ENCODE measurements at places on chromosomes 4 and X.

DNA sequence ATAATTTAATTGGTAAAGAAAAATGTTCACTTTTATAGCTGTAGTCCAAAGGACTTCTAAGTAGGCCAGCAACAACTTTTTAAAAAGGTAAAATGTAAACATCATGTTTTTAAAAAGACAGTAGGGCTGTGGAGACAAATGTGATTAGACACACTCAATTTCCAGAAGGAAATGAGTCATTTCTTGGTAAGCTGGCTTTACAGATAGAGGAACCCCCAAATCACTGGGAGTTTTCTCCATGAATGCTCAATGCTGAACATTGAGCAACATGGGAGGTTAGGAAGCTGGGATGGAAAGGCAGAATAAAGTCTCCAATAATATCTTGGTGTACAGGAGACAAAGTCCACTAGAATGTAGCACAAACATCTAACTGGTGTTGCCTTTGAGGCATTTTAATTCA lies 121.3 kb downstream of the NWD2 start:
- DNase-seq: no peak

GRCh38 chr4:125484912-125485311 lies 170.2 kb downstream of the FAT4 start:
- no peak for DNase-seq

- DNase-seq: no peak
Observed at GRCh38 chrX:116824785-116825184, 362.0 kb upstream of the CT83 start.

GRCh38 chrX:71581210-71581609 lies 3.0 kb downstream of the GCNA start:
- DNase-seq: no peak

- DNase-seq: no peak
Observed at GRCh38 chrX:154074199-154074598, 23.3 kb downstream of the MECP2 start.

DNA sequence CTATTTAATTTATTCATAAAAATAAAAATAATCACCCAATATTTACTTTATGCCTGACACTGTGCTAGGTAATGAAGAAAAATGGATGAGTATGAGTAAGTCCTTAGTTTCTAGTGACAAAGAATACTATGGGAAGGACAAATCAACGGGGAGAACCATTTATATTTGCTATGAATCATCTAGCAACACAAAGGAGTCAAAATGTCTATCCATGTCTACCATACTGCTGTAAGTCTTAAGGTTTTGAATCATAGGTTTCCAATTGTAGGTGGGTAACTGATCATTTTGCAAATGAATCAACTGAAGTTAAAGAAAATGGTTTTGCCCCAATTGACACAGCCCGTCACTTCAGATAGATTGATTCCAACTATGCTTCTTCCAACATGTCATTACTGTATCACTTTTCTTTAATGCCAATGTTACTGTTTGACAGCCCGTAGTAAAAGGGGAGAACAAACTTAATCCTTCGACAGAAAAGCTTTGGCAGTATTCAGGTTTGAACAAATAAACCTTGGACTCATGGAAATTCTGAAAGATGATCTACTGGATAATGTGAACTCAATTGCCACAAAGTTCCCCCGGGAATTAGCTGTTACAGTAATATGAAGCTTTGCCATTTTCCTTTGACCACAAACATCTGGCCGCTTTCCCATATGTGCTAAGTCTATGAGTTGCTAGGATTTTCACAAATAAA lies 3.2 kb downstream of the TDO2 start:
- DNase-seq: no peak

DNA sequence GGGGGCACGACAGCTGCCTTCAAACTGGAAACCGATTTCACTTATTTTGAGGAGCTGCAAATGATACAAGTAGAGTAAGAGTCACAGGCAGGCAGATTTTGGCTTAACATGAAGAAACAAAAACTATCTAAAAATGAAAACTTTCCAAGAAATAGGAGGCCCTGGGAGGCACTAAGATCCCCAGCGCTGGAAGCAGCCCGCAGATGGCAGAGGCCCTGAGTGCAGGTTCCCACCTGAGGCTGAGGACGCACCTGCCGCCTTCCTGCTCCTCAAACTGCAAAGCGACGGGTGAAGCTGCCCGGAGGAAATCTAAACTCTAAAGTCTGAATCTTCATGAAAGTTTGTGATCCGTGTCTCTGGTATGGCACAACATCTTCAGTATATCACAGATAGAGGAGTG lies 138.7 kb downstream of the AFAP1 start:
- no peak for DNase-seq

- DNase-seq: no peak
Observed at GRCh38 chr4:136106753-136107152, 1425.5 kb downstream of the PCDH18 start.

DNA sequence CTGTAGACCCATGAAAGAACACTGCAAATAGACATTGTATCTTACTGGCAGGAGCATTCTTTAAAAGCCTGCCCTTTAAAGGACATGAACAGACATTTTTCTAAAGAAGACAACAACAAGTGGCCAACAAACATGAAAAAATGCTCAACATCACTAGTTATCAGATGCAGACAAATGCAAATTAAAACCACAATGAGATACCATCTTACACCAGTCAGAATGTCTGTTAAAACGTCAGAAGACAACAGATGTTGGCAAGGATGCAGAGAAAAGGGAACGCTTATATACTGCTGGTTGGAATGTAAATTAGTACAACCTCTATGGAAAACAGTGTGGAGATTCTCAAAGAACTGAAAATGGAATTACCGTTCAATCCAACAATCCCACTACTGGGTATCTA lies 77.2 kb downstream of the ATP10D start:
- DNase-seq: no peak

- no peak for DNase-seq
Observed at GRCh38 chr4:149008415-149009025, 566.3 kb upstream of the NR3C2 start.

GRCh38 chr4:15003891-15004738 lies 1.8 kb downstream of the CPEB2 start:
- no peak for DNase-seq

GRCh38 chr4:72119946-72120345 lies 88.1 kb downstream of the NPFFR2 start:
- DNase-seq: no peak

GRCh38 chr4:155640751-155641150 lies 25.9 kb upstream of the GUCY1A1 start:
- no peak for DNase-seq

All from cerebellar nuclear complex (tissue), 1 donor.